Naive thymus-derived CD8-positive, alpha-beta T cell (primary cell): ENCODE measurements at places on chromosomes 5 and 9.

DNA sequence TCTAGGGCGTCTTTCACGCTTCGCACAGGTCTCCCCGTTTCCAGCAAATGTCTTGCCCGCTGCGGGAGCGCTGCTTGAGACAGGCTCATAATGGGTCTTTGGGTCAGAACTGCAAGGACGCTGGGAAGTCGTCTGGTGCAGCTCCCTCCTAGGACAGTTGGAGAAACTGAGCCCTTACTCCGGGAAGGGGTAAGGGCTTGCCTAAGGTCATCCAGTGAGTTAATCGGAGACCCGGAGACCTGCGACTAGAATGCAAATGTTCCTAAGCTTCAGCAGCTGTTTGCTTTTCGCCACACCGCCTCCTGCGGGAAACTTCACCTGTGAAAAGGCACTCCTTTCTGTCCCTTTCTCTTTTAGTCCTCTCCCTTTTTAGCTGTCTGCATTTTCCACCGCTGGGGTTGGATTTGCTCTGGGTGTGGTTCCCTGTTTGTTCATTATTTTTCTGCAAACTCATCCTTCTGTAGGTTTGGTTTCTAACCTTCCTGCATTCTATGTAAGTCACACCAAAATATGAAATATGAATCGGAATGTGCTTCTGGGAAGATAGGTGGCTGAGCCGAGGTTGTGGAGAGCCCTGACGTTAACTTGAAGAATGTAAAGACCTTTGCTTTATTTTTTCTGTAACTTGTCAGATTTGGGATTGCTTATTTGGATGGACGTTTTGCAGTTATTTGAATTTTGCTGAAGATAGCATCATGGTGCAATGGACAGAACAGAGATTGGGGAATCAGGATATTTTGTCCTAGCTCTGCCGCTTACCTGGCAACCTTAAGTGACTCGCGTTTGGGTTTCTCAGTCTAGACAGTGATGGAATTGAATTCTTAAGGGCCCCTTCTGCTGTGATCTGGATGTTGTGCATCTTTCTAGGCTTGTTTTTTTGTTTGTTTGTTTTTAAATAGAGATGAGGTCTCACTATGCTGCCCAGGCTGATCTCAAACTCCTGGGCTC, 909 bp downstream of the SLC36A1 start:
- peak overlapping the region; percentile 95 for H3K27ac ChIP-seq
- H3K4me1 ChIP-seq: peaks cover 22% of the 10 kb centered on the region
- peak overlapping the region; percentile 97 for H3K4me3 ChIP-seq

DNA sequence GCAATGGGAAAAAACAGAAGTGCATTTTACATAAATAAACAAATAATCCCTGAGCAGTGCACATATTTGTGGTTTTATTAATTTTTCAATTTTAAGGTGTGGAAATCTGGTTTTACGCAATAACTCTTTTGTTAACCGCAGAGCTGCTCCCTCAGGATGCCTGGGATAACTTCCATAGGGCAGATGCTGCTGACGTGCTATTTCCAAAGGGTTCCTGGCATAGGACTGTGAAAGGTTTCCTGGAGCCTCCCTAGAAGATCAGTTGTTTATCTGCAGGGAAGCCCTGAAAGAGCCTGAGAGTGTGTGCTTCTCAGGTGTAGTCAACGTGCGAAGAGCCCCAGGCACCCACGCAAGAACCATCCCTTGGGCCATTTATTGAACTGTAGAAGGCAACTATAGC, 443.5 kb downstream of the PLK2 start:
- no peak for DNase-seq
- no peak overlapping the region for H3K27ac ChIP-seq
- H3K4me3 ChIP-seq: no peak overlapping the region
- H3K36me3 ChIP-seq: no peaks in the 10 kb centered on the region

GRCh38 chr9:110707419-110707818, 38.8 kb downstream of the MUSK start:
- DNase-seq: no peak
- H3K4me3 ChIP-seq: no peak overlapping the region
- no peaks in the 10 kb centered on the region for H3K27me3 ChIP-seq
- no peak overlapping the region for H3K27ac ChIP-seq
- H3K36me3 ChIP-seq: no peaks in the 10 kb centered on the region

GRCh38 chr5:1643651-1644392, 120.1 kb upstream of the LPCAT1 start:
- no peak for DNase-seq
- H3K4me3 ChIP-seq: peak overlapping the region; percentile 69
- H3K36me3 ChIP-seq: no peaks in the 10 kb centered on the region
- peaks cover 3% of the 10 kb centered on the region for H3K4me1 ChIP-seq
- peaks cover 23% of the 10 kb centered on the region for H3K27me3 ChIP-seq
- H3K27ac ChIP-seq: no peak overlapping the region

DNA sequence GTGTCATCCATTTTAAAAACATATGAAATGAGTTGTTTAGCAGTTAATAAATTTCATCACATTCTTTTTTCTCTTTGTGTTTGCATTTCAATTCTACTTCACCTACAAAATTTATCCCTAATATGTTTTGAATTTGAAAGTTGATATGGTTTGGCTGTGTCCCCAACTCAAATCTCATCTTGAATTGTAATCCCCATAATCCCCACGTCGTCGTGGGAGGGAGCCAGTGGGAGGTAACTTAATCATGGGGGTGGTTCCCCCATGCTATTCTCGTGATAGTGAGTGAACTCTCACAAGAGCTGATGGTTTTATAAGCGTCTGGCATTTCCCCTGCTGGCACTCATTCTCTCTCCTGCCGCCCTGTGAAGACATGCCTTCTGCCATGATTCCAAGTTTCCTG, 200.1 kb downstream of the EPB41L4A start:
- H3K27ac ChIP-seq: no peak overlapping the region
- no peaks in the 10 kb centered on the region for H3K36me3 ChIP-seq
- H3K4me3 ChIP-seq: no peak overlapping the region
- no peak for DNase-seq

GRCh38 chr5:159489779-159490178, 159.5 kb upstream of the IL12B start:
- H3K4me1 ChIP-seq: no peaks in the 10 kb centered on the region
- DNase-seq: no peak
- H3K27ac ChIP-seq: no peak overlapping the region
- no peaks in the 10 kb centered on the region for H3K36me3 ChIP-seq
- H3K27me3 ChIP-seq: no peaks in the 10 kb centered on the region

- H3K4me1 ChIP-seq: peaks cover 13% of the 10 kb centered on the region
- no peak overlapping the region for H3K4me3 ChIP-seq
- H3K27ac ChIP-seq: no peak overlapping the region
- DNase-seq: no peak
- H3K36me3 ChIP-seq: no peaks in the 10 kb centered on the region
These were observed 353.3 kb downstream of the MAN2A1 start for GRCh38 chr5:110043025-110043424.

- DNase-seq: no peak
- no peak overlapping the region for H3K27ac ChIP-seq
- no peaks in the 10 kb centered on the region for H3K36me3 ChIP-seq
These were observed 307.5 kb downstream of the ZNF608 start for GRCh38 chr5:124438903-124439281.

- H3K27me3 ChIP-seq: no peaks in the 10 kb centered on the region
- peak overlapping the region; percentile 14 for H3K4me3 ChIP-seq
- no peak for DNase-seq
These were observed 44.1 kb downstream of the DCP2 start for GRCh38 chr5:113020461-113021273.

DNA sequence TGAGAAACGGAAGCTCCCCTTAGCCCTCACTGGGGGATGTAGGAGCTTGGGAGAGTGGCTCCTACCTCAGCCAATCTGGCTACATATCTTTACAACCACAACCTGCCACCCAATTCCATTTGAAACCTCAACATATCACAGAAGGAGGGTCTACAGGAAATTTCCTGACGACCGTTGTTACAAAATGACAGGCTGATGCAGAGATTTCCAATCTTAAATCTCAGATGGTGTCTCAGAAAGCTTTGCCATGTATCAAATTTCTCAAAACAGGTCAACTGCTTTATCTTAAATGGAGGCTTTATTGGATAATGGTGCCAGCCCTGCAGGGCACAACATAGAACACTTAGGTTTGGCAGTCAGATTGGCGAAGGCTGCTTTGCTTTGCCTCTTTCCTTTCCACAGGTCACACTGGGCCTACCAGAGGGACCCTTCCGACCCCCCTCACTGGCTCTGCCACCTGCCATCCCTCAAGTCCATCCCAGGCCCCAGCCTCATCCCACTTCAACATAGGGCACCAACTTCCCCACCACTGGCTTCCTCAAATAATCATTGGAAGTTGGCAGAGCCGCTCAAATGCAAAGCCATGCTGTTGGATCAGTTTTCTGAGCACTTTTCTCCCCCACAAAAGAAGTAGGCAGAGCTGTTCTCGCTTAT, 11.1 kb upstream of the SPATA31E1 start:
- H3K27ac ChIP-seq: no peak overlapping the region
- H3K4me3 ChIP-seq: no peak overlapping the region
- DNase-seq: no peak
- no peaks in the 10 kb centered on the region for H3K36me3 ChIP-seq
- no peaks in the 10 kb centered on the region for H3K4me1 ChIP-seq
- peaks cover 16% of the 10 kb centered on the region for H3K27me3 ChIP-seq

- no peaks in the 10 kb centered on the region for H3K4me1 ChIP-seq
- H3K4me3 ChIP-seq: no peak overlapping the region
- peaks cover 14% of the 10 kb centered on the region for H3K27me3 ChIP-seq
- H3K27ac ChIP-seq: no peak overlapping the region
- DNase-seq: no peak
- peaks cover 7% of the 10 kb centered on the region for H3K36me3 ChIP-seq
These were observed 63.5 kb upstream of the SELENOP start for GRCh38 chr5:42875211-42875610.

GRCh38 chr5:364497-364896, 43.0 kb downstream of the AHRR start:
- no peak for DNase-seq
- no peak overlapping the region for H3K27ac ChIP-seq
- no peak overlapping the region for H3K4me3 ChIP-seq
- H3K36me3 ChIP-seq: peaks cover 11% of the 10 kb centered on the region

GRCh38 chr5:127867022-127867783, 164.0 kb downstream of the CCDC192 start:
- DNase-seq: no peak
- H3K4me3 ChIP-seq: no peak overlapping the region
- H3K27ac ChIP-seq: no peak overlapping the region
- no peaks in the 10 kb centered on the region for H3K36me3 ChIP-seq

GRCh38 chr9:99211746-99212145, 10.0 kb downstream of the ALG2 start:
- DNase-seq: no peak
- H3K4me1 ChIP-seq: peaks cover 3% of the 10 kb centered on the region
- peaks cover 22% of the 10 kb centered on the region for H3K36me3 ChIP-seq

- no peak overlapping the region for H3K4me3 ChIP-seq
- DNase-seq: no peak
- H3K27me3 ChIP-seq: no peaks in the 10 kb centered on the region
- no peak overlapping the region for H3K27ac ChIP-seq
These were observed 7.1 kb downstream of the FPGS start for GRCh38 chr9:127809540-127810377.

DNA sequence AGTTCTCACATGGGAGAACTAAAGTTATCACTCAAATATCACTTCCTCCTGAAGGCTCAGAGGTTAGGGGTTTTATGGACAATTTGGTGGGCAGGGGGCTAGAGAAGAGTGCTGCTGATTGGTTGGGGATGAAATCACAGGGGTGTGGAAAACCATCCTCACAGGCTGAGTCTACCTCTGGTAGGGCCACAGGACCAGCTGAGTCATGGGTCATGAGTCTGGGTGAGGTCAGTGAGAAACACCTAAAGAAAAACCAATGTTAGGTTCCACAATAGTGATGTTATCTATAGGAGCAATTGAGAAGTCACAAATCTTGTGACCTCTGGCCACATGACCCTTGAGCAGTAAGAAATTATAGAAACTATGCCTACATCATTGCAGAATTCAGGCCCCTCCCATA, 203.3 kb upstream of the TARS1 start:
- H3K4me3 ChIP-seq: no peak overlapping the region
- no peaks in the 10 kb centered on the region for H3K36me3 ChIP-seq
- H3K27me3 ChIP-seq: no peaks in the 10 kb centered on the region
- DNase-seq: no peak
- H3K27ac ChIP-seq: no peak overlapping the region
- peaks cover 12% of the 10 kb centered on the region for H3K4me1 ChIP-seq

DNA sequence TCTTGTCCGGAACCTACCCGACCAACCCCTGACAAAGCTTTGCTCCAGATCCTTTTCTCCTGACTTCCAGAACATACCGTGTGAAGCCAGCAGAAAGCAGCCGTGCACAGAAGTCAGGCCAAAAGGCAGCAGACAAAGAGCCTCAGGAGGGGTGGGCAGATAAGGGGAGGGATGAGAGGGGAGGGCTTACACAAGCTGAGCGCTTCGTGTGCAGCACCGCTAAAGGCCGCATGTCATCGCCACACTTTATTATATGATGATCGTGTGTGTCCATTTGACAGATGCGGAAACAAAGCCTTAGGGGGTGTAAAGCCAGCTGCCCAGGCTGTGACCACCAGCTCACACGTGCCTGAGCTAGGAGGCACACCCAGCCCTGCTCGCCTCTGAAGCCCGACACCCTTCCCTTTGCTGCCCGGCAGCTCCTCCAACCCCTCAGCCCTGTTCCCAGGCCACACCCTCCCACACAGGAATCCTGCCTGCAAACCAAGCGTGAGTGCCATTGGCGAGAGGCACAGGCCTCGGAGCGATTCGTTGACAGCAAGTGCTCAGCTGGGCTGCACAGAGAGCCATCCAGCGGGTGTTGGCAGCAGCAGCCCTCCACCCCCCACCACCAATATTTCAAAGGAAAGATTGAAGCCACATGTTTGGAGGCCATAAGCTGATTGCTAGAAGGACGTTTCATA, 170.5 kb upstream of the SMIM23 start:
- no peak overlapping the region for H3K4me3 ChIP-seq
- H3K27me3 ChIP-seq: peaks cover 8% of the 10 kb centered on the region
- DNase-seq: no peak
- no peaks in the 10 kb centered on the region for H3K36me3 ChIP-seq
- no peaks in the 10 kb centered on the region for H3K4me1 ChIP-seq

GRCh38 chr5:163033656-163034055, 403.7 kb upstream of the CCNG1 start:
- H3K36me3 ChIP-seq: no peaks in the 10 kb centered on the region
- no peak overlapping the region for H3K27ac ChIP-seq
- H3K27me3 ChIP-seq: no peaks in the 10 kb centered on the region
- no peaks in the 10 kb centered on the region for H3K4me1 ChIP-seq
- H3K4me3 ChIP-seq: no peak overlapping the region

- no peak overlapping the region for H3K27ac ChIP-seq
- DNase-seq: no peak
- peaks cover 8% of the 10 kb centered on the region for H3K36me3 ChIP-seq
- H3K27me3 ChIP-seq: peaks cover 9% of the 10 kb centered on the region
- no peak overlapping the region for H3K4me3 ChIP-seq
These were observed 52.3 kb upstream of the APC start for GRCh38 chr5:112685386-112685785.
